ENCODE measurements at places on chromosomes 6 and 20.
A peak's percentile ranks its signal among the peaks of the same experiment; 100 is the strongest.

DNA sequence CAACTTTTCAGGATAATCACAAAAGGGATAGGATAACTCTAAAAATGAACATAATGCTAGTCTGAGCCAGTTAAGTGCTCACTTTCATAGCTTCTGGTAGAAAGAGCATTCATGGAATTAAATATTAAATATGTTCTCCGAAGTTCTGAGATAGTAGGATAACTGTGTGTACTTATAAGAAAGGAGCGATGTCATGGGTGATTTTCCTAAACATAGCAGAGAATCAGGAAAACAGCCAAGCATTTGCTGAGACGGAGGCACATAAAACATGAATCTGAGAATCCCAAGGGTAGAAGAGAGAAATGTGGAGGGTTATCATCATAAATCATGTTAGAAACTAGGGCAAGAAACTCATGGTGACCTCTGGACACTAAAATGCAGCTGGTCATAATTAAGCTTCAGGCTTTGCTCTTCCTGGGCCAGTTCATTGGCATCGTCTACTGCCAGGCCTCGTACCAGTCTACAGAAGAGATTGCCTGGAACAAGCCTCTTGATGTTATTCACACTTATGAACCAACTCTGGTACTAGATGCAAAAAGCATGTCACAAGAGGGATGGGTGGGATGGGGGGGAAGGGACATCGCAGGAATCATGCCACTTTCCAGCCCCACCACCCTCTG, 436.6 kb downstream of the PRKN start:
- no peak for DNase-seq

DNA sequence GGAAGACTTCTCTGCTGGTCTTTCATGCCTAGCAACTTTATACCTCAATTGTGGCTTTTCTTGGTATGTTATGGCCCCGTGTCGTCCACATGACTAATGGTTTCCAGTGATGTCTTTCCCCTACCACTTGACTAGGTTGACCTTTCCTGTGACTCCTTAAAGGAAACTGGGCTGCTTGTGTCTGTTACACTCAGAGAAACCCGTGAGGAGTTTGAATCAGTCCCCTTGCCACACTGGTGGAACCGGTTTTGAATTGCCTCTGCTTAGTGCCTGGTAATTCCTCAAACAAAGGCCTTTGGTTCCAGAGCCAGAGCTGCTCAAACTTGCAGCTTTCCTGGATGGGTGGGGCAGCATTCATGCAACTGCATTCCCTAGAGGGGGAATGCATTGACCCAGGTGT, 21.9 kb downstream of the ECT2L start:
- no peak for DNase-seq

GRCh38 chr6:14706378-14706929, 539.4 kb upstream of the JARID2 start:
- DNase-seq, result peak; percentile 32

- DNase-seq, result no peak
Measured at GRCh38 chr6:108927927-108928326, 79.7 kb downstream of the ARMC2 start.

DNA sequence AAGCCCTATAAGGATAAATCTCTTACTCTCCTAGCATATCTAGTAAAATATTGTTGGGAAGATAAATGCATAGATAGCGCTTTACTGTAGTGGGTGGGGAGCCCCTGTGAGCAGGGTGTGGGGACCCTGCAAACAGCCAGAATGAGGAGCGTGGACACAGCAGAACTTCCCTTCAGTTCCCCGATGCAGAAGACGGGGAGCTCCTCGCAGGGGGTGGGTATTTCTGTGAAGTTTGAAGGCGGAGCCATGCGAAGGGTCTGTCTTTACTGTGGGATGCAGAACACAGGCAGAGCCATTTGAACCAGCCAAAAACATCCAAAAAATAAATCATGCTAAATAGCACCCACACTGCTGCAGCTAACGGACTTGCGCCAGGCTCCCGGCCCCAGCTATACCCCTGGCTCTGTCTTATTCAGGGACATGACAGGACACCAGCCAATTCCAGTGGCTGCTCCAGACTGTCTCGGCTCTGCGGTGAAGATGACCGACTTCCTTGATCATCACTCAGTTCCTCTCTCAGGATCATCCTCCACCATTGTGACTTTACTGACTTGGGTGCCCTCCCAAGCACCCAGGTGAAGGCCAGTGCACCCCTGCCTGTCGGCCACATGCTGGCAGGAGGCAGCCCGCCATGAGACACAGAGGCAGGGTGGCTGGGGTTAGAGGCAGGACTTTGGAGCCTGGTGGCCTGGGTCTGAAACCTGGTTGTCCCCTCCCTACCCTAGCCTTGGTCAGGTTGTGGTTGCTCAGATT, 134.5 kb downstream of the SMOC2 start:
- no peak for DNase-seq

DNA sequence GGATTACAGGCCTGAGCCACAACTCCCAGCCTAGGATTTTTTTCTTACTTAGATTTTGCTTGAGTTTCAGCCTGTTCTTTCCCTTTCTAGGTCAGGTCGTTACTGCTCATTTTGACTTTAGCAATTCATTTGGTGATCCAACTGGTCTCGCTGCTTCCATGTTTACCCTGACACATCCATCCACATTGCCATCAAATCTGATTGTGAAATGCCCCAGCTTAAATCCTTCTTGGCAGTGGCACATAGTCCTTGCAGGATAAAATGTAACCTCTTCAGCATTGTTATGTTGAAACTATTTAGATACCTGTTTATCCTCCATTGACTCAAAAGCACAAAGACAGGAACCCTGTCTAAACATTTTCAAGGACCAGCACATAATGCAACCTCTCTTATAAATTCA, 77.2 kb downstream of the DNAH8 start:
- DNase-seq, result no peak

DNA sequence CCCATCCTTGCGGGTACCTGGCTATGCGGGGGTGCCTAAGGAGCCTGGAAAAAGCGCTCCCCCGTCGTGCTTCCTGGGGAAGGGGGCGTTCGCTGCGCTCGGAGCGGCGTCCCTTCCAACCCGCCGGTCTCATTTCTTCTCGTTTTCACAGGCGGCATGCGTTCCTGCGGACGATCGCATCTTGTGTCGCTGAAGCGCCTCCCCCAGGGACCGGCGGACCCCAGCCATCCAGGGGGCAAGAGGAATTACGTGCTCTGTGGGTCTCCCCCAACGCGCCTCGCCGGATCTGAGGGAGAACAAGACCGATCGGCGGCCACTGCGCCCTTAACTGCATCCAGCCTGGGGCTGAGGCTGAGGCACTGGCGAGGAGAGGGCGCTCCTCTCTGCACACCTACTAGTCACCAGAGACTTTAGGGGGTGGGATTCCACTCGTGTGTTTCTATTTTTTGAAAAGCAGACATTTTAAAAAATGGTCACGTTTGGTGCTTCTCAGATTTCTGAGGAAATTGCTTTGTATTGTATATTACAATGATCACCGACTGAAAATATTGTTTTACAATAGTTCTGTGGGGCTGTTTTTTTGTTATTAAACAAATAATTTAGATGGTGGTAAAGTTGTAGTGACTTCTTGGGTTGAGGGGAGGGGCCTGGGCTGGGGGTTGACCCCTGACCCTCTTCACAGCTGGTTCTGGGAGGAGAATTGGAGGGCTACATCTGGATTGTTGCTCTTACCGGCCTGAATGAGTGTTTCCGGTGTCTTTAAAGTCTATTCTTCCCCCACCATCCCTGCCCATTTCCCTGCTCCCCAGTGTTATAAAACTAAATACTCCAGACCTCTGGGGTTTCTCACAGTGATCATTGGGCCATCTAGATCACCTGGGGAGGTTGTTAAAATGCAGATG, 1.1 kb downstream of the ID1 start:
- no peak for DNase-seq

GRCh38 chr20:308427-309038, 11.2 kb downstream of the ZCCHC3 start:
- no peak for DNase-seq

DNA sequence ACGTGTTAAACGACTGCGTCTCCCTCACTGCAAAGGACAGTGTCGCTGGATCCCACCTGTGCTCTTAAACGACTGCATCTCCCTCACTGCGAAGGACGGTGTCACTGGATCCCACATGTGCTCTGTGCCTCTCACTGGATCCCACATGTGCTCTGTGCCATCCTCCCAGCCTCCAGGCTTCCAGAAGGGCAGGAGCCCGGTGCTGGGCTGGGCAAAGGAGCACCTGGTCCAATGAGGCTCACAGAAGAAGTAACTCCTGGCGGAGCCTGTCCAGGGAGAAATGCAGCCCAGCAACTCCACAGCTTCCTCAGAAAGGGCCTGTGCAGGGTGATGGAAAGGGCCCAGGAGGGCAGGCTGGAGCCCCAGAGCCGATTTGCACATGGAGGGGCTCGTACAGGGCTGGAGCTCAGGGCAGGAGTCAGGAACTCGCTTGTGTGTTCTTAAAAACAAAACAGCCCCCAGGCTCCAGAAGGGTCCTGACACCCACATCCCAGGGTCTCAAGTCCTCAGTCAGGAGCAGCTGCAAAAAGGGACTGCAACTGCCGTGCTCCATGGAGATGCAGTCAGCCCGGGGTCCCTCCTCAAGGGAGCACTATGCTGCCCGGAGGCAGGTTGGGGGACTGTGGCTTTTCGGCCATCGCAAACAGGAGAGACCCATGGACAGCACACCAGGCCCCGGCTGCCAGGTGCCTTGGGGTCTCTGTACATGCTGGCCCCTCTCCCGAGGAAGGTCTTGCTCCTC, 52.7 kb downstream of the DLL1 start:
- DNase-seq, result no peak

- no peak for DNase-seq
Measured at GRCh38 chr20:22572491-22572890, 11.9 kb downstream of the FOXA2 start.

- DNase-seq, result no peak
Measured at GRCh38 chr6:41286544-41287346, at the start of gene TREM1. TREM1 (minus strand) TSS chr6:41286682; CDS start chr6:41286655, 27 bp downstream.

- DNase-seq, result no peak
Measured at GRCh38 chr20:17887331-17888030, 81.1 kb downstream of the SNX5 start.
